Stimulated activated CD4-positive, alpha-beta T cell treated with anti-CD3 and anti-CD28 coated beads, Interleukin-1b, Interleukin-23, amount 100 ng/mL, for 48 hours (primary cell): ENCODE measurements at places on chromosomes 5 and 9.
A peak's percentile ranks its signal among the peaks of the same experiment; 100 is the strongest.

DNA sequence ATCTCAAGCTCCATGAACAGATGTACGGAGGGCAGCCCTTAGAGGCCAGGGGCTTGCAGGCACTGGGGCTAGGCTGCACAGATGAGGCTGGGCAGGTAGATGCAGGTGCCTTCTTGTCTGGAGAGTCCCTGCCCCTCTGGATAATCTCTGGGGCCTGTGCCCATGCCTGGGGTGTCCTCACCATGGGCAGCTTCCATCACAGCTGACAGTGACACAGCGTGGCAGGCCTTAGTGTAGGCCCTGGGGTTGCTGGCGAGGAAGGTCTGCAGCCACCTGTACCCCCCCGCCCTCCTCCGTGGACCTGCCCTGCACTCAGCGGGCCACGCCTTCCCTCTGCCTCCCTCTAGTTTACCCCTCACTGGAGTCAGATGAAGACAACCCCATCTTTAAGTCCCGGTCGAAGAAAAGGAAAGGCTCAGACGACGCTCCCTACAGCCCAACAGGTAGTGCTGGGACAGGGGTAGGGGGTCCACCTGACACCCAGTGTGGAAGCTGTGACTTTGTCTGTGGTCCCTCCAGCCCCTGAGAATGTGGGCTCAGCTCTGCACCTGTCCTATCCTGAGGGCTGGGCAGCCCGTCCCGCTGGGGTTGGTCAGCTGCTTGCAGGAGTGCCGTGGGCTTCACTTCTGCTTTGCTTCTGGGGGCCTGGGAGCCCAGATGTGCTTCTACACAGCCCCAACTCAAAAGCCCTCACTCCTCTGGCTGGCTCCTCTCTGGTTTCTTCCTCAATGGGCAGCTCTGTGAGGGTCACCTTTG, 98.4 kb downstream of the PHF2 start:
- no peak for DNase-seq

DNA sequence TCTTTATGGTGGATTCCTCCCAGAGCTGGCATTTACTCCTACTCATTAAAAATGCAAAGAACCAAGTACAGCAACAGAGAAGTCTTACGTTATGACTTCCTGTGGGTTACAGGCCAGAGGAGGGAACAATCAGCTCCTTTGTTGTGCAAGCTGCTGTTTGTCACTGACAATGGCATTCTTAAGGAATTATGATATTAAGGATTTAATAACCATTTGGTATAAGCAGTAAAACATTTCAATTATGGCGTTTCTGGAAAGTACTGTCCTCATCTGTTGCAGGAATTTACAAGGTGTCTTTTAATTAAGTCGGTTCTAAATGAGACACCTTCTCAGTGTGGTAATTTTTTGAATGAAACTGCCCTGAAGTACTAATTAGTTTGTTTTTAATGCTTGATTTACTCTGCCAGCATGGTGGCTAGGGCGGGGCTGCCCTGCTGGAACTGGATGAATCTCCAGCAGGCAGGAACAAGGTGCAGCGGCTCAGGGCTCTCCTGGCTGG, 49.1 kb upstream of the VDAC1 start:
- DNase-seq = no peak

- DNase-seq = no peak
Measured at GRCh38 chr5:154101184-154101583, 62.4 kb downstream of the MFAP3 start.

DNA sequence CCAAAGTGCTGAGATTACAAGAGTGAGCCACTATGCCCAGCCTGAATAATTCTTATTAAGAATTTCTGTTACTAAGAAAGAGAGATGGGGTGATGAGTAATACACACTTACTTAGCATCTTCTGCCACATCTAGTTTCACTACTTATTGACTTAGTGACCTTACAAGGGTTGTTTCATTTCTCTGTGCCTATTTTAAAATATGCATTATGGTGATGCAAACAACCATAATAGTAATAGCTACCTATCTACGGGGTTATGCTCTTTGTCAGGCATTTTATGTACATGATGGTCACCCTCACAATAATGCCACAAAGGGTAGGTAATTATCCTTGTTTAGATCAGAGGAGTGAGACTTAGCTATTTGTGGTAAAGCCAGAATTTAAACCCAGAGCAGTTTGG, 499.0 kb upstream of the SGCD start:
- DNase-seq = no peak

- no peak for DNase-seq
Measured at GRCh38 chr5:131067636-131068035, 97.4 kb downstream of the HINT1 start.

DNA sequence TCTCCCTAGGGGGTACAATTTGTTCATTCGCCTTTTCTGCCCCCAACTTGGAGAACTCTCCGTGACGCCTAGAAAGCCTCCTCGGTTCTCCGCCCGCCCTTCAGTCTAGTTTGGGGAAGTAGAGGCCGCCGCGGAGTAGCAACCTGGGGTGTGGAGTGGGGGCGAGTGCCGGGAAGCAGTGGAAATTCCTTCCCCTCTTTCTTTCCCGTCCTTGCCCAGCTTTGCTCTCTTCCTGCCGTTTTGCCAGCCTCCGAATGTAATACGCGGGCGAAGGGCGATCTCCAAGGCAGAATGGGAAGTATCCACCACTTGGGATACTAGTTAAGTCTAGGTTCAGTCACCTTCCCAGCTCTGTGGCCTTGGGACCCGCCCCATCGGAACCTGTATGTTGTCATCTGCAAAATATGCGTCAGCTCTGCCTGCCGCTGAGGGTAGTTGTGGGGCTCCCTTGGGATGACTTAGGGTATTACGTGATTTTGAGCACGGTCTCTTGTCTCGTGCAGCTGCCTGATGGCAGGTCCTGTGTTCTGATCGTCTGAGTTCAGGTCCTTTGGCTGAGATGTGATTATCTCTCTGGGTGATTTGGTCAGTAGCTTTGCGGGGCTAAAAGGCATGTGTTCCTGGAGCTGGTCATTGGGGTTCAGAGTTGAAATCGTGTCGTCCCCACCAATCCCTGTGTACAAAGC, 724 bp downstream of the PAM start:
- peak; percentile 86 for DNase-seq

- no peak for DNase-seq
Measured at GRCh38 chr9:18502546-18502945, 28.6 kb downstream of the ADAMTSL1 start.

- DNase-seq = peak; percentile 19
Measured at GRCh38 chr9:130663258-130663976, 977 bp upstream of the PRDM12 start.

- DNase-seq = no peak
Measured at GRCh38 chr5:168471785-168472184, 14.5 kb upstream of the RARS1 start.

DNA sequence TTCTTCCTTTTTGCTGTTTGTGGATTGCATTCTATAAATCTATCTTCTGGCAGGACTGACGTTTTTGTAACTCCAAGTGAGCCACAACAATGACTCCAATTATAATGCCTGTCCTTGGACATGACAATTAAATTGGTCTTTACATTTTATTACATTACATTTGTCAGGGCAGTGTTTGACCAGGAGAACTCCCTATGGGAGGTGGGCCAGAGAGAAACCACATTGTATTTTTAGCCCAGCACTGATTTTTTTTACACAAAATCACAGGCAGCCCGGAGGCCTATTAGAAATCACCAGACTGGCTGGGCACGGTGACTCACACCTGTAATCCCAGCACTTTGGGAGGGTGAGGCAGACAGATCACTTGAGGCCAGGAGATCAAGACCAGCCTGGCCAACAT, 99.1 kb upstream of the SMC5 start:
- DNase-seq = no peak

DNA sequence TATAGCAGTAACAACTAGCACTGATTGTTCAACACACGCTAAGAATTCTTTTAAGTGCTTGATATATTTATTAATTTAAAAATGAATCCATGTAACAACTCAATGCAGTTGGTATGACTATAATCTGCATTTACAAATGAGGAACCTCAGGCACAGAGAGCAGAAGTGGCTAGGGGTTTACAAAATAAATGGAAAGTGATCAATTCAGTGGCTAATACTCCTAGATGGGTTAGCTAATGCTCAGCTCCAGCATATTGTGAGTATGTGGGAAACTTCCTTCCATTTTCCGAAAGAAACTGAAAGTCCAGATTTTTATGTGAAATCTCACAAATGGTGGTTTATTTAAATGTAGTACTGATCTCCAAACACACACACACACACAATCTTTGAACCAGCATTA, 128.0 kb downstream of the RFX3 start:
- no peak for DNase-seq

DNA sequence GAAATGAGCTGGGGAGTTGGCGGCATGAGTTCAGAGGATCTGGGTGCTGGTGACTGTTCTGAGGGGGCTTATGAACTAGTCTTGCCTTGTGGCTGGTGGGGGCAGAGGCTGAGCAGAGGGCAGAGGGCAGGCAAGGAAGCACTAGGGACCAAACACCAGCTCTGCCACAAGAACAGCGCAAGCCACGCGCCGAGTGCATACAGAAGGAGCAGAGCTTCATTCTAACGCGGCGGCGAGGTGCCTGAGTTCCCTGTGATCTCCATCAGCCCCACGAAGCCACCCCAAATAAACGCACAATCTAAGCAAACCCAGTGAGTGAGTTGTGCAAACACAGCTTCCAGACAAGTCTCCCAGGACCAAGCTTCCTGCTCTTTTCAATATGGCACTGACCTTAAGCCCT, 110.6 kb upstream of the ALDH1B1 start:
- no peak for DNase-seq

DNA sequence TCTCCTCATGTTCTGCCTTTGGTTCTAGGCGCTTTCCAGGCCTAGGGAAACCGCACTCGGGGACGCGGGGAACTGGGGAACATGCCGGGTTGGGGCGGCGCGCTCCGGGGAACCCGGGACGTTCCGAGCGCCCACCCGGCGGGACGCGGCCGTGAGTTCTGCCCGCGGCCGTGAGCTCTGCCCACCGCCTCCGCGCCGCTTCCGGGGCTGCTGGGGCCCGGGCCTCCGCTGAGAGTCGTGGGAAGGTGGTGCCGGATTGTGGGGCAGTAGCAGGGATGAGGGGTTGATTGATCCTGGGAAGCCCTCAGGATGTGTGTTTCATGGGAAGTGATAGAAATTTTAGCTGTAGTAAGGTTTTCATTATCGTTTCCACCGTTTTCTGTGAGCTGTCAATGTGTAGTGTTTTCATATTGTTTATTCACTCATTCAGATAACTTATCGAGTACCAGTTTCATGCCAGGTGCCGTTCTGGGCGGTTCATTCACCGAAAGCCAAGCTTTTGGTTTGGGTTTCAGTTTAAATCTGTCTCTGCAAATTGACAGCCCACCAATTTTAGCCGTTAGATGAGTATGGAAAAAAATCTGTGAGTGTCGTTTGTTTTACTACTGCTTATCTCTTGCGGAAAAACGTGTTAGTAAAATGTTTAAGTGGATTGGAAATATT, 657 bp downstream of the MTRR start:
- peak; percentile 45 for DNase-seq

DNA sequence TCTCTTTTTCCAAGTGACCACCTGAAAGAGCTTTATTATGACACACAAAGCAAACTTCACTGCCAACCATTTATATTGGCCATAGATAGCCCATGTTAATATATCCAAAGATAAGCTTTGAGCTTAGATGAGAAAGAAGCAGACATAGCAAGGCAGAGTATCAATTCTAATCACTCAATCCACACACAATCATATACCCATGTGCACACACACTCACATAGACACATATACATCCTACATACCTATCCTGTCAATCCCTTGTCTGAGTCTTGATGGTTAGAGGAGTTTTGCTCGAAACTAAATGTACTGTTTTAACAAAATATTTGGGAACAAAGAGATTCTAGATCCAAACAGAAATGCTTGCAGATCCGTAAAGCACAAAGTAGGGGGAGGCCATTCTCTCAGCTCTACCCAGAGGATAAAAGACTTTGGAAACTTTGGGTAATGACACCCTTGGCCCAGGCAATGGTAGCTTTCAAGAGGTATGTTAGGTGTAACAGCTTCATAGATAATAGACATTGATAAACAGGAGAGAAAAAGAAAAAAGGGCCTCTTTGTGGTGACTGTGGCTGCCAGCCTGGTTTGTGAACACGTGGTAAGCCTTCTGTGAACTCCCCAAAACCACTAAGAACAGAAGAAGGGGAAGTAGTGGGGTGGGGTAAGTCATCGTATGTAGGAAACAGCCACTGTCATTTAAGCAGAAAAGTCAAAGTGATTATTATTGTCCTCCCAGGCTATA, 121.6 kb downstream of the TLR4 start:
- DNase-seq = peak; percentile 40

GRCh38 chr5:142697356-142698255, 11.7 kb upstream of the FGF1 start:
- no peak for DNase-seq

DNA sequence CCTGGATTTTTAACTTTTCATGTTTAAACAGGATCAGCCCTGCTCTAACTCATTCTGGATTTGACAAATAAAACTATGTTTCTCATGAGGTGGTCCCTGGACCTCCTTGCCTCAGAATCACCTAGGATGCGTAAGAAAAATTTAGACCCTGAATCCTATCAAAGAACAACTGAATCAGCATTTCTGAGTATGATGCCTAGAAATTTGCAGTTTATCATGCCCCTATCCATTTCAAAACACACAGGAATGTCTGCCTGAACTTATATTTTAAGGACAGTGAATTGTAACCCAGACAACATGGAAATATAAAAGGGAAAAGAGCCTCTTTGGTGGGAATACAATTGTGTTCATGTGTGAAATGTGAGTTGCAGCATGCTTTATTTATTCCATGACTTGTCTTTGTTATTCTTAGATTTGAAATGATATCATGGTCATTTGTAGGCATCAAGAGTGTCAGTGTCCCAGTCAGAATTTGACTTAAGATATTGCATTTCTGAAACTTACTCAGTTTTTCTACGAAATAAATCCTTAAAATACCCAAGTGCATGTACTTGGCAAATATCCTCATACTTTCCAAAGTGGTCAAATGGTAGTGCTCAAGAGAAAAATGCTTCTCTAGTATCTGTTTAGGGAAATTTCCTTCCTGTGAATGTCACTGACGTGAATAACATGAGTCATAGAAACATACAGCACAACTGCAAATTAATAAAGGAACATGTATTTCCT, 144.3 kb downstream of the GIN1 start:
- no peak for DNase-seq

- DNase-seq = no peak
Measured at GRCh38 chr9:6845880-6846279, 88.1 kb downstream of the KDM4C start.
